Heart left ventricle (tissue), 16 donors: ENCODE measurements at places on chromosomes 7 and 10. TPM values are rescaled to one million over a fixed set of nuclear protein-coding genes. Genes with fewer than 3 reads are reported as not detected.

NXPH1 gene
- not detected for total RNA-seq

DNA sequence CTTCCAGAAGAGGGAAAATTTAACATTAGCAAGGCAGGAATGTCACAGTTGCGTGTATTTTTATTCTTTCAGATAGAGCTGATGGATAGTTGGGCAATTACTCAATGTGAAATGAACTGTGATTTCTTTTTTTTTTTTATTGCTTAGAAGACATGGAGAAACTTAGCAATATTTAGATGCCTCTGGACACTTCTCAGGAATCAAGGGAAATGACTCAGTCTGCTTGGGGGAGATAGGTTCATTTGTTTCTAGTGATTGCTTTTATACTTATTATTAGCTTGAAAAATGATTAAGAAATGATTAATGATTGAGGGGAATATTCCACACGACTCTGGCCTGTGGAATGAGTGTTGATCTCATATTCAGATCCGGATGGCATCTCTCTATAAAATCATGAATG is 33.1 kb upstream of the TBX20 start:
- H3K27me3 ChIP-seq, result no peaks in the 10 kb centered on the region
- H3K36me3 ChIP-seq, result no peaks in the 10 kb centered on the region
- H3K4me3 ChIP-seq, result no peak overlapping the region
- no peak for DNase-seq
- no peak overlapping the region for H3K27ac ChIP-seq

GRCh38 chr10:90945491-90946070 is 24.7 kb upstream of the ANKRD1 start:
- H3K4me1 ChIP-seq, result no peaks in the 10 kb centered on the region
- no peak overlapping the region for H3K27ac ChIP-seq
- no peak overlapping the region for H3K4me3 ChIP-seq
- DNase-seq, result no peak
- H3K27me3 ChIP-seq, result no peaks in the 10 kb centered on the region

- no peak for DNase-seq
- no peak overlapping the region for H3K4me3 ChIP-seq
- no peaks in the 10 kb centered on the region for H3K27me3 ChIP-seq
- H3K36me3 ChIP-seq, result no peaks in the 10 kb centered on the region
These were observed 87.3 kb upstream of the SEC61G start for GRCh38 chr7:54846273-54846672.

DNA sequence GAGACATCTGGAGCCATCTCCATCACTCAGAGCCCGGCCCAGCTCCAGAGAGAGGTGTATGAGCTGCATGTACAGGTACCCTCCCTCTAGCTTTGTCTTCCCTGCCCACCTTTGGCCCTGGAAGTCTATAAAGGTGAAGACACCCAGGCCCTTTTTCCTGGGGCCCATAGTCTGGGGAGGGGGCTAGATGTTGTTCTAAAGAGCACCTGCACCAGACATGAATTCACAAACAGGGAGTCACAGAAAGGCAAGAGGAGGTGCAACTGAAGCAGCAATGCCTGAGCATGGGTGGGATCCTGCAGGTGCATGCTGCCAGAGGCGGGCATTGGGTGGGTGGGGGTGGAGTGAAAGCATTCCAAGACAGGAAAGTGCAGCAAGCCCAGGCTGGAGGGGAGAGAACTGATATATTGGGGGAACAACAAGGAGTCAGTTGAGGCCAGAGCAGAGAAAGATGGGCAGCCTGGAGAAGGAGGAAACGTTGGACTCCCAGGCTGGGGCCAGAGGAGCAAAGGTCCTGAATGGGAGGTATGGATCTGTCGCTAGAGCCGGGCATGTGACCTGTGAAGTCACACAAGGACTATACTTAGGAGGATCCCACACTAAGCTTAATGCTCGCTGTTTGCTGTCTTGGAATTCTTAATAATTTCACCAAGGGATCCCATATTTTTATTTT is 11.7 kb downstream of the CDHR1 start:
- H3K36me3 ChIP-seq, result no peaks in the 10 kb centered on the region
- no peaks in the 10 kb centered on the region for H3K27me3 ChIP-seq

DNA sequence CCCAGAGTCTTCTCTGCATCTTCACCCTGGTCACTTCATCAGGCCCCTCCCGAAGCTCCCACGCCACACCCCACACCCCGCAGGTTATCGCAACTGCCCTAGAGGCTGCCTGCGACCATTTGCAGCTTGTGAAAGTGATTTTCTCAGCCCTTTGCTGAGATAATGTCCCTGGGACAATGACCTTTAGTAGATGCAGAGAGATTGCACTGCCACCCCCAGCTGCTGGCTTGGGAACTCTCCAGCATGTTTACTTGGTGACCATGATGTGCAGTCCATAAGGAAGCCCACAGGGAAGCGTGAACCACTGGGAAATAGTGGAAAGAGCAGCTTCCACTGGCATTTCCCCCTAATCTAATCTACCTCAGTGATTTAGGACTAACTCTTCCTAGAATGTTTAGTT is 97.3 kb downstream of the WNT2 start:
- no peak overlapping the region for H3K27ac ChIP-seq
- H3K27me3 ChIP-seq, result no peaks in the 10 kb centered on the region

- no peaks in the 10 kb centered on the region for H3K27me3 ChIP-seq
- peaks cover 19% of the 10 kb centered on the region for H3K4me1 ChIP-seq
- H3K27ac ChIP-seq, result peak overlapping the region; percentile 88
- peak; percentile 49 for DNase-seq
- H3K4me3 ChIP-seq, result peak overlapping the region; percentile 22
These were observed 101.7 kb upstream of the KLF6 start for GRCh38 chr10:3886641-3887251.

DNA sequence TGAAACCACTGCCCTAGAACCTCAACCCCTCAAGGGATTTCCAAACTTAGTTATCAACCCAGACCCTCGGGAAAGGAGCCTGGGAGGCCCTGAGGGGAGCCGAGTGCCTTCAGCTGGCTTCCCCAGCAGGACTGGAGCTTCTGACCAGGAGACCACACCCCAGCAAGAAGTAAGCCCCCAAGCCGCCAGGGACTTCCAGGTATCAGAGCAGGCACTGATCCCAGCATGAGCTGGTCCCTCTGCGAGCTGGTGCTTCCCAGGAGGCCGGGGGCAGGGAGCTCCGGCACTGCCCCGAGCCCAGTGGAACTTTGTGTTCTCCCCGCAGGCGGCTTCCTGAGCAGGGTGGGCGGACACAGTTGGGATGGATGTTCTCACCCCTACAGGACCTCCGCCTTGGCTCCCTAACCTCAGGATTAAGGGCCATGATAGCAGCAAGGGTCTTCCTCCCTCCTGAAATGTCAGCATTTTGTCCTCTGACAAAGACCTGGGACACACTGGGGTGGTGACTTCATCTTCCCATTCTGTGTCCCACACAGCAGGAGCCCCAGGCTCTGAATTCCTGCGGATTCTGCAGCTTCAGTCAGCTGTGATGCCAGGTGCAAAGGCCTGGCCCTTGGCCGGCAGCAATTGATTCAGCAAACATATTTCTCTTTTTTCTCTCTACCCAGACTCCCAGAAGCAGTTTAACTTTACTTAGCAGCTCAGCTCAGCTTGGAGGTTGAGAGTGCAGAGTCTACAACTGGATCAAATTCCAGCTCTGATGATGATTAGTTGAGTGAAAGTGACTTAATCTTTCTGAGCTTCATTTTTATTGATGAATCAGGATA is 11.6 kb downstream of the ATP6V0E2 start:
- H3K27me3 ChIP-seq, result no peaks in the 10 kb centered on the region
- DNase-seq, result peak; percentile 32
- H3K27ac ChIP-seq, result peak overlapping the region; percentile 44
- H3K4me3 ChIP-seq, result no peak overlapping the region
- peaks cover 50% of the 10 kb centered on the region for H3K4me1 ChIP-seq
- no peaks in the 10 kb centered on the region for H3K36me3 ChIP-seq

GRCh38 chr10:132418527-132419416 is 21.8 kb downstream of the PWWP2B start:
- peaks cover 3% of the 10 kb centered on the region for H3K36me3 ChIP-seq
- peak overlapping the region; percentile 60 for H3K27ac ChIP-seq
- no peak for DNase-seq
- H3K4me1 ChIP-seq, result peaks cover 46% of the 10 kb centered on the region
- no peaks in the 10 kb centered on the region for H3K27me3 ChIP-seq

ACTL6B gene
- not detected for total RNA-seq

CLRN3 gene
- total RNA-seq, result 0.35 TPM

HHEX gene
- total RNA-seq, result 6.3 TPM

GRCh38 chr10:14499601-14499904 is 168.8 kb upstream of the FRMD4A start:
- no peaks in the 10 kb centered on the region for H3K27me3 ChIP-seq
- no peak overlapping the region for H3K4me3 ChIP-seq
- H3K36me3 ChIP-seq, result no peaks in the 10 kb centered on the region
- DNase-seq, result no peak
- H3K27ac ChIP-seq, result no peak overlapping the region

MACROH2A2 gene
- 16.6 TPM for total RNA-seq

- peaks cover 18% of the 10 kb centered on the region for H3K4me1 ChIP-seq
- DNase-seq, result no peak
These were observed 182.9 kb downstream of the DOCK4 start for GRCh38 chr7:112023282-112023681.

ANKRD61 gene
- total RNA-seq, result not detected

COMMD3 gene
- 87.5 TPM for total RNA-seq

GRCh38 chr10:44859546-44860285 is 51.4 kb upstream of the TMEM72 start:
- peaks cover 12% of the 10 kb centered on the region for H3K27me3 ChIP-seq
- H3K4me1 ChIP-seq, result peaks cover 15% of the 10 kb centered on the region
- H3K36me3 ChIP-seq, result no peaks in the 10 kb centered on the region
- no peak overlapping the region for H3K4me3 ChIP-seq

PHYHIPL gene
- not detected for total RNA-seq

GRCh38 chr7:44750921-44751571 is 2.4 kb downstream of the ZMIZ2 start:
- peak overlapping the region; percentile 69 for H3K27ac ChIP-seq
- H3K4me3 ChIP-seq, result no peak overlapping the region
- no peaks in the 10 kb centered on the region for H3K36me3 ChIP-seq

GRCh38 chr10:79129361-79129997 is 60.7 kb downstream of the ZMIZ1 start:
- H3K27ac ChIP-seq, result peak overlapping the region; percentile 67
- no peaks in the 10 kb centered on the region for H3K27me3 ChIP-seq
- H3K4me1 ChIP-seq, result peaks cover 58% of the 10 kb centered on the region
- DNase-seq, result no peak

TYW1B gene
- 1.9 TPM for total RNA-seq

ABCC2 gene
- total RNA-seq, result 0.19 TPM

DNA sequence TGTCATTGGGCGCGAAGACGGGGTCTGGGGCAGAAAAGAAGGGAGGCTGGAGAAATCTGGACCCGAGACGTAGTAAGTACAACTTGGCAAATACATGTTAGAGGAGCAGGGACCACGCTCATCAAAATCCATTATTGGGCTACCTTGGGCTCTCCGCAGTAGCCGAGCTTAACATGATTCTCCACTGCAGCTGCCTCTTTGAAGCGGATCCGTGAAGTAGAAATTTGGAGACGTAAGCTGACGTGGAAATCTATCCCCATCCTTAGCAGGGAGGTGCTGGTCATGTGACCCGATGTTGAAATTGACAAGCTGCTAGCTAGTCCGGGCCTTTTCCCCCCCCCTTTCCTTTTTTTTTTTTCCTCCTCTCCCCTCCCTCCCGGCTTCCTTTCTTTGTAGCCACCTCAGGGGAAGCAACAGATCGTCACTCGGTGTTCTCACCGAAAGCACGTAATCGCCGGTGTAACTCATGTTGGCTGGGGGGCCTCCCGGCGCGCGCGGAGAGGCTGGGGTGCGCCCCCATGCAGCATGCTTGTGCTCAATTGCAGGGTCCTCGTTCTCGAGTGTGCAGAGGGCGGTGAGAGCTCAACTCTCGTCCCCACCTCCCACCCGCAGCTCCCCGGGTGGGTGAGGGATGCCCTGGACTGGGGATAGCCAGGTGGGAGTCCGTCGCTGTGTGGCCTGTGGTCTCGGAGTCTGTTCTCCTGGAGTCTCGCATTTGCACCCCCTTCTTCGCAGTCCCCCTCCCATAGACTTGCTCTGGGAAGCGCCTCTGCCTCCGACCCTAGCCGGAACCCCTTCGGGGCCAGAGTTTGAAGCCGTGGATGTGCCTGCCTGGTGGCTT is at the start of gene HOXA11:
Gene HOXA11, minus strand, starts transcription at position 220 of the 841 bp plus-strand sequence. Its CDS starts 88 bp downstream, at position 132.
- H3K4me1 ChIP-seq, result peaks cover 33% of the 10 kb centered on the region
- no peak within 1 kb of the TSS for H3K27ac ChIP-seq
- no peak for DNase-seq
- H3K4me3 ChIP-seq, result peak within 1 kb of the TSS; percentile 50
- H3K27me3 ChIP-seq, result peaks cover 97% of the 10 kb centered on the region

DNA sequence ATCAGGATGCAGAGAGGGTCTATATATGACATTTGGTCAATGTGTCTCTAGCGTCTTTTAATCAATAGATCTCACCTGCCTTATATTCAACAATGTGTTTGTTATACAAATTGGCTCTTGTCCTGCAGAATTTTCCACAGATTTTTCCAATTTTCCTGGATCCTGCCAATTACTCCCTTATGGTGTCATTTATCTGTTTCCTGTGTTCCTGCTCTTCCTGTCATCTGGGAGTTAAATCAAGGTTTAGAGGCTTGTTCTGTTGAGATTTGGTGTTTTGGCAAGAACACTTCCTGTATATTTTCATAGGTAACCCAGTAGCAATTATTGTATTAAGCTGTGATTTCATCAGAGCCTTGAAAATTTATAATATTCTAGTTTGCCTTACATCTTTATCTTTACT is 8.8 kb upstream of the C10orf71 start:
- H3K36me3 ChIP-seq, result no peaks in the 10 kb centered on the region
- H3K4me1 ChIP-seq, result peaks cover 19% of the 10 kb centered on the region
- no peaks in the 10 kb centered on the region for H3K27me3 ChIP-seq
- no peak for DNase-seq
- H3K27ac ChIP-seq, result peak overlapping the region; percentile 54
- H3K4me3 ChIP-seq, result no peak overlapping the region

LIPK gene
- not detected for total RNA-seq
